Stimulated activated CD8-positive, alpha-beta memory T cell treated with anti-CD3 and anti-CD28 coated beads, Interleukin-7, amount 100 ng/mL, for 1 hour (primary cell): ENCODE measurements at places on chromosomes 7 and 10.

- DNase-seq: no peak
These were observed 90.3 kb downstream of the TMEM168 start for GRCh38 chr7:112699725-112700513.

- no peak for DNase-seq
These were observed 8.3 kb downstream of the MNX1 start for GRCh38 chr7:157001920-157002818.

DNA sequence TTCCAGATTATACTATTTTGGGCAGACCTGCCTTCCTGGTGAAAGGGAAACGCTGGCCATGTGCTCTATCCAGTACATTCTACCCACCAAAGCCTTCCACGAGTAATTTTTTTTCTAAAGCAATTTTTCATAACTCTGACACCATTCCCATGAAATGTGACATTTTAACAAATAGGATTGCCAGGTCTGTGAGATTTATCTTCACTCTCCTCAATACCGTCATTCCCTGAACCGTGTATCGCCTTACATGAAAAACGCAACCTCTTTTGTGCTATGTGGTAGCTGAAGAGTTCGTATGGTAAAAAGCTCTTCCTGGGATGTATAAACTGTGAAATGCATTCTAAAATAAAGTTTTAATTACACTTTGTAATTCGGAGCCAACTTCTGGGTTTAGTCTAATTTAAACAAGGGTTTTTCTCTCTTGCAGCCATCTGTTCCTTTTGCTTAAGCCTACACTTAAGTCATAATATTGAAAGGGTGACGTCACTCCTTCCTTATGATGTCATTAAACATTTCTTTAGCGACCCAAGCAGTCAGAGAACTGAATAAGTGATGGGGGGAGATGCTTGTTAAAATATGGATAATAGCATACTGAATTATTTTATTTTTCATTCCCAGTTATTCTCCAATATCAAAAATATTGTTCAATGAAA is 27.7 kb downstream of the C1QL3 start:
- no peak for DNase-seq

GRCh38 chr10:29920408-29921070 is 138.8 kb downstream of the JCAD start:
- no peak for DNase-seq

GRCh38 chr10:11468126-11468742 is 143.2 kb downstream of the USP6NL start:
- no peak for DNase-seq

DNA sequence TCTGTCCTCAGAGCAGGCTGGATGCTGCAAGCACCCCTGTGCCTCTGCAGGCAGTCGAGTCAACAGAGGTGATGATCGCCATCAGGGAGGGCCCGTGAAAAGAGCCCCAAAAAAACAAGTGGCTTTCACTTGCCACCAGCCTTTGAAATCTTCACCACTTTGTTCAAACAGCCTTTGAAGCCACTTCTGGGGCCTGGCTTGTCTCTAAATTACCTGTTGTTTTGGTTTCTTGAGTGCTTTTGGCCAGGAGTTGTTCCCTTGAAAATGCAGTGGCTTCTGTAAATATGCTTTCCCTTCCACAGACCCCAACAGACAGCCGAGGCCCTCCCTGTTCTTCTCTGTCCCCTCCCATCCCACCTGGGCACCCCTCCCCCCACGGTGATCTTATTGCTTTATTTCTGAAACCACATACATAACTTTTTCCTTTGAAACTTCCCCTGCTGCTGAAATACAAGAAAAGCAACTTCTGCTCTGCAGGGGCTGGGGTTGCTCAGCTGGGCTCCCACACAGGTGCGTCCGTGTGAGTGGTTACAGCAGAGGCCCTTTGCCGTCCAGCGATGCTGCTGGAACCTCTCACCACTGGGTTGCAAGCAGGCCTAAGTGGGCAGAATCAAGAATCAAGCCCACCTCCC is 283.8 kb upstream of the SHH start:
- no peak for DNase-seq

- DNase-seq: no peak
These were observed 74.4 kb downstream of the PPP1R3C start for GRCh38 chr10:91558473-91558872.

DNA sequence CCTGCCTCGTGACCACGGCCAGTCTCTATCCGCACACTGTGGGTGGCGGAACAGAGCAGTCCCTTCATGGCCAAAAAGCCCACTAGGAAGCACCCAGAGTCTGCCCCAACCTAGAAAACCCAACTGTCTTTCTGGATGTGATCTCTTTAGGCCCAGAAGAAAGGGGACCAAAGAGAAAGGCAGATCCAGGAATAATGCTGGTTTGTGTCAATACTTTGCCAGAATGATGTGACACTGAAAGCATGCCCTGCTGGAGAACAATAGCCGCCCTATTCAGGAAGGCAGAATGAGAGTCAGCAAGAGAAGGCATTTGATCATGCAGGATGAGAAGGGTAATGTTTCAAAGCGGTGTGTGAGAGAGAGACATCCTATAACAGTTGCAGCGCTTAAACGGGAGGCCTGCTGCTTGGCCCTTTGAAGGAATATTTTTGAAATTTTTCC is 274.7 kb downstream of the USP6NL start:
- DNase-seq: no peak

GRCh38 chr10:5606864-5607263 is 59.5 kb downstream of the ASB13 start:
- no peak for DNase-seq
